Fibroblast of lung (primary cell): ENCODE measurements at places on chromosomes 16 and 17. TPM values are rescaled to one million over a fixed set of nuclear protein-coding genes. Genes with fewer than 3 reads are reported as not detected.

The NPIPB8 gene
- 0.17 TPM in 1 of 2 replicates, not detected in the other for total RNA-seq

The GSG1L gene
- total RNA-seq: under 0.01 TPM in 1 of 2 replicates, not detected in the other

The LITAFD gene
- not detected in 2 replicates for total RNA-seq

The SCARF1 gene
- 0.77 and 0.99 TPM in 2 replicates for total RNA-seq

The CACNG3 gene
- not detected in 2 replicates for total RNA-seq

The PRKCA gene
- 14.6 and 34.0 TPM in 2 replicates for total RNA-seq

The CD300E gene
- not detected in 2 replicates for total RNA-seq

The NTN1 gene
- 0.51 and 3.1 TPM in 2 replicates for total RNA-seq

The PRRT2 gene
- 2.1 TPM in 2 replicates for total RNA-seq

The IL21R gene
- 1.8 and 7.4 TPM in 2 replicates for total RNA-seq

The PIGW gene
- total RNA-seq: 2.6 and 2.8 TPM in 2 replicates

The SLC13A5 gene
- total RNA-seq: not detected in 2 replicates

The PYY gene
- 0.33 TPM in 1 of 2 replicates, not detected in the other for total RNA-seq

The AOC3 gene
- 0.17 and 0.26 TPM in 2 replicates for total RNA-seq

The PRSS8 gene
- not detected in 2 replicates for total RNA-seq

The RND2 gene
- 0.77 and 0.99 TPM in 2 replicates for total RNA-seq

The TAC4 gene
- not detected in 2 replicates for total RNA-seq

The SGCA gene
- total RNA-seq: 4.1 and 4.3 TPM in 2 replicates

The FNDC8 gene
- total RNA-seq: not detected in 2 replicates

The ZP2 gene
- total RNA-seq: not detected in 2 replicates

The MYOCD gene
- total RNA-seq: 0.17 and 0.26 TPM in 2 replicates

The NOD2 gene
- total RNA-seq: 0.26 and 0.50 TPM in 2 replicates

The CTRB1 gene
- total RNA-seq: not detected in 2 replicates

The ACSM2A gene
- total RNA-seq: not detected in 2 replicates

The SLC9A5 gene
- total RNA-seq: 1.0 and 2.3 TPM in 2 replicates

The TBX6 gene
- 0.26 and 0.33 TPM in 2 replicates for total RNA-seq

The KRTAP4-4 gene
- total RNA-seq: not detected in 2 replicates

The KCNJ16 gene
- total RNA-seq: under 0.01 TPM in 1 of 2 replicates, not detected in the other

The NDEL1 gene
- total RNA-seq: 34.9 and 45.4 TPM in 2 replicates

The CCL23 gene
- total RNA-seq: not detected in 2 replicates

The KRT37 gene
- total RNA-seq: not detected in 2 replicates

The CNGB1 gene
- total RNA-seq: not detected in 2 replicates
